T-helper 9 cell (primary cell): ENCODE measurements at places on chromosomes 3 and 15.

DNA sequence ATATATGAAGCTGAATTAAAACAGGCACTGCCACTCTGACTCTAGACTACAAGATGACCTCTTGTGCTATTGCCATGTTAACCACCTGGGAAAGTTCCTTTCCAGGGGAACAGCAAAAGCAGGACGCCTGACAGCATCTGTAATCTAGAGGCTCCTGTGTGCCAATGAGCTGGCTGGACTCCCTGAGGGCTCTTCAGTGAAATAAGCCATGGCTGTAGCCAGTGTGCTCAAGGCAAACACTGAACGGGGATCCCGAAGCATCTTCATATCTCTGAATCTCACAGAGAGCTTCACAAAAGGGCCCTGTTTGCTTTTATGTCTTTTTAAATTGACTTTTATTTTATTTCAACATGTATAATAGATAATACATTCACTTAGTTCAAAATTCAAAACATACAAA, 57.2 kb downstream of the BFSP2 start:
- DNase-seq, result no peak

- DNase-seq, result no peak
Measured at GRCh38 chr3:175287361-175287963, 428.3 kb downstream of the NAALADL2 start.

- DNase-seq, result peak; percentile 65
Measured at GRCh38 chr3:129576514-129577352, 29.7 kb downstream of the PLXND1 start.

DNA sequence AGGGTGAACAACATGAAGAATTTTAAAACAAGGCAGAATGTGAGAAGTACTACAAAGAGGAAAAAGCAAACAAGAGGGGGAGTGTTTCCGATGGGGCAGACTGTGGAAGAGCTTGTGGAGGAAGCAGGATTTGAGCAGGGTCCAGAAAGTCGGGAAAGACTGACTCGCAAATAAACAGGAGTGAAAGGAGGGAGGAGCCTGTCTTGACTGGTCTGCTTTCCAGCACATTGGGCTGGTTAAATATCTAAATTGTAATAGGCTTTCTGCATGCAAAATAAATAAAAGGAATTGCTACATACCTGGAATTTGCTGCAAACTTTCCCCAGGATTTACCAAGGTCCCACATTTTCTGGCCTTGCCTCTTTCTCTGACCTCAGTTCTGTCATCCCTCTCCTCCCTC, 132.1 kb downstream of the RORA start:
- no peak for DNase-seq

DNA sequence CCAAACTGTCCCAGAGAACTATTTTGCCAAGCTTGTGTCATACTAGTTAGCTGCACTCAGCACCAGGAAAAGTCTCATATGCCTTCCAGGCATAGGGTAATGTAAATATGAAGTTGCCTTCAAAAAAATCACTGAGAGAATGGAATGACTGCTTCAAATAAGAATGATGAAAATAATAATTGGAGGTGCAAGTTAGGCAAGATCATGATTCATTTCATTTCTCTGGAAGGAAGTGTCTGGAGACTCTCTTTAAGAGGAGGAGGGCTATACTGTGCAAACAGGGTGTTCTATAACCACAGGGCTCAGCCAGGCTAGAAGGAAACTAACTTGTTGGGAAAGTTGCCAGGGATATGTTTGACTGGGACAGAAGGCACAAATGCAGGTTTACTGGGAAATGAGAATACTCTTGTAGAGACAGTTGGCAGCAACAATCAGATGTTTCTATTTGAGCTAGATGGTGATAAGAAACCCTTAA, 4.3 kb downstream of the SIDT1 start:
- DNase-seq, result no peak

DNA sequence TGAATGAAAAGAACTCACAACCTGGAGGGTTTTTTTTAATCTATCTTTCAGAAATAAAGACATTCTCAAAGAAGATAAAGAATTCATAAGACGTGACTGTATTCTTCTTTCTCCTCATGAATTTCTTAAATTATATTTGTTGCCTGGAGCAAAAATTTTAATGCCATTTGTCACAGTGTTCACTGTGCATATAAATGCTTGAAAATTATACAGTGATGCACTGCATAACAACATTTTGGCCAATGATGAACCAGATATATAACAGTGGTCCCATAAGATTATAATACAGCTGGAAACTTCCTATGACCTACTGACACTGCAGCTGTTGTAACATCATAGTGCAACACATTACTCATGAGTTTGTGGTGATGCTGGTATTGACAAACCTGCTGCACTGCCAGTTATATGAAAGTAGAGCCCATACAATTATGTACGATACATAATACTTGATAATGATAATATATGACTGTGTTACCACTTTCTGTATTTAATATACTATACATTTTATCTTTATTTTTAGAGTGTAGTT, 67.3 kb downstream of the P2RY1 start:
- DNase-seq, result no peak

- no peak for DNase-seq
Measured at GRCh38 chr15:70474471-70475406, 288.6 kb downstream of the UACA start.

DNA sequence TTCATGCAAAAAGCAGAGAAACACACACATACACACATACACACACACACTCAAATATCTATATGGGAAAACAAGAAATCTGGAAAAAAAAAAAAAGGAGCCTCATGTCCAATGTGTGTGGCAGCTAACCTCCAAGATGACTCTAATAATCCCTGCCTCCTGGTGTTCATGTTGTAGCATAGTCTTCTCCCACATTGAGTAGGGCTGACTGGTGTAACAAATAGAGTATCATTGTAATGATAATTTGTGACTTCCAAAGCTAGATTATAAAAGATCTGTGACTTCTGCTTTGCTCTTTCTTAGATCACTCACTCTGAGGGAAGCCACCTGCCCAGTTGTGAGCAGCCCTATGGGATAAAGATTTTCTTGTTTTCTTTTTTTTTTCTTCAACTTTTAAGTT, 130.9 kb upstream of the TNIK start:
- no peak for DNase-seq

GRCh38 chr3:184174284-184174645, 390 bp upstream of the AP2M1 start:
- no peak for DNase-seq

GRCh38 chr3:108175352-108175751, 46.9 kb downstream of the IFT57 start:
- no peak for DNase-seq

DNA sequence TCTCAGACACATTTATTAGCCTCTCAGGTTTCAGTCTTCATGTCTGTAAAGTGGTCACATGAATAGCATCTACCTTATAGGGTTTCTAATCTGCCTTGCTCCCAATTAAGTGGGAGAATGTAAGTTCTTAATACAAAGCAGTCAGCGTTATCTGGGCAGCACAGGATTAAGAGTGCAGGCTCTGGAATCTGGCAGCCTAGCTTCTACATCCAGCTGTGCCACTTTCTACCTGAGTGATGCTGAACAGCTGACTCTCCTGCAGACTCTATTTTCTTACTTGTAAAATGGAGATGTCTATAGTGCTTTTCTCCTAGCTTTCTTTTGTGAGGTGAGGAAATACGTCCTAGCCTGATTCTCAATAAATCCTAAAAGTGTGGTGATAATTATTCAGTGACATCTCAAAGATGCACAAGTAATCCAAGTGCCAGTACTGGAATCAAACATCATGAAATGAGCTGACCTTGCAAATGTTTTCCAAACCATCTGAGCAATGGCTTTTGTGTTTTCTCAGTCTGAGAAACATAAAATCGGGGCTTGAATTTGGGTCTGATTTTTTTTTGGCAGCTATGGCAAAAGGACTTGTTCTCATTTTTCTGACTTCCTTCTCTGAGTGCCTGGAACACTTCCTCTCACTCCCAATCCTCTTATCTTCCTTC, 232.2 kb upstream of the FEZF2 start:
- DNase-seq, result no peak

- DNase-seq, result no peak
Measured at GRCh38 chr3:145678401-145678800, 482.6 kb downstream of the PLOD2 start.

DNA sequence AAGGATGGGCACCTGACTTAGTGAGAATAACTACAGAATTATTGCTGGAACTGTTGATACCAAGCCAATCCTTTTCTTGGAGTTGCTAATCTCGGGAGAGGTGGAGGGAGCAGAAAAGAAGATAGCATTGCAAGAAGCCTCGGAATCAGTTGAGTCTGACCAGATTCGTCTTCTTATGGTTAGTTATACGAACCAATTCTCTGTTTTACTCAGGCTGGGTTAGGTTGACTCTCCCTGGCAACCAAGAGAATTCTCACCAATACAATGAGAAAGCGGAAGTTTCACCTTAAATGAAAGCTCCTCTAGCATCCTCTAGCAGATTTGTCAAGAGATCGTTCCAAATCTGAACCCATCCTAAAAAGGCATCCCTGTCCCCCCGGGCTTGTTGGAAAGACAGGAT, 43.5 kb upstream of the UBE2E1 start:
- no peak for DNase-seq

DNA sequence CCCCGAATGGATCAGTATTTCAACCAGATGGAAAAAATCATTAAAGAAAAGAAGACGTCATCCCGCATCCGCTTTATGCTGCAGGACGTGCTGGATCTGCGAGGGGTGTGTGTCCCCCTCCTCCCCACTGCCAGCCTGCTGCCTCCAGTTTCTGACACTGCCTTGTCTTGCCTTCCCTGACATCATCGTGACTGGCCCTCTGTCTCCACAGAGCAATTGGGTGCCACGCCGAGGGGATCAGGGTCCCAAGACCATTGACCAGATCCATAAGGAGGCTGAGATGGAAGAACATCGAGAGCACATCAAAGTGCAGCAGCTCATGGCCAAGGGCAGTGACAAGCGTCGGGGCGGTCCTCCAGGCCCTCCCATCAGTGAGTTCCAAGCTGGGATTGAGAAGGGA, 10.9 kb downstream of the EIF4G1 start:
- no peak for DNase-seq

- DNase-seq, result no peak
Measured at GRCh38 chr3:157370867-157371266, 65.8 kb upstream of the PTX3 start.

- no peak for DNase-seq
Measured at GRCh38 chr15:73678498-73678897, 5.7 kb upstream of the CD276 start.

DNA sequence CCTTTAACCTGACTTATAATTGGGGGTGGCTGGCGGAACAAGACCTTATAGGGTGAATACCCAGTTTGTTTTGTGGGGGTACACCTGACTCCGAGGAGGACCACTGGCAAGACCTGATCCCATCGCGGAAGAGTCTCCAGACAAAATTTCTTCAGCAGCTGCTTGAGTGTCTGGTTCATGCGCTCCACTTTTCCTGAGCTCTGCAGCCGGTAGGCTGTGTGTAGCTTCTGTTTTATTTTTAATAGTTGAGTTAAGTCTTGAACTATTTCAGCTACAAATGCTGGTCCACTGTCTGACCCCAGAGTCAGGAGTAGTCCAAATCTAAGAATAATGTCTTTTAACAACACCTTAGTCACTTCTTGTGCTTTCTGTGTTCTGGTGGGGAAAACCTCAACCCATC, 21.2 kb upstream of the NOX5 start:
- DNase-seq, result no peak

DNA sequence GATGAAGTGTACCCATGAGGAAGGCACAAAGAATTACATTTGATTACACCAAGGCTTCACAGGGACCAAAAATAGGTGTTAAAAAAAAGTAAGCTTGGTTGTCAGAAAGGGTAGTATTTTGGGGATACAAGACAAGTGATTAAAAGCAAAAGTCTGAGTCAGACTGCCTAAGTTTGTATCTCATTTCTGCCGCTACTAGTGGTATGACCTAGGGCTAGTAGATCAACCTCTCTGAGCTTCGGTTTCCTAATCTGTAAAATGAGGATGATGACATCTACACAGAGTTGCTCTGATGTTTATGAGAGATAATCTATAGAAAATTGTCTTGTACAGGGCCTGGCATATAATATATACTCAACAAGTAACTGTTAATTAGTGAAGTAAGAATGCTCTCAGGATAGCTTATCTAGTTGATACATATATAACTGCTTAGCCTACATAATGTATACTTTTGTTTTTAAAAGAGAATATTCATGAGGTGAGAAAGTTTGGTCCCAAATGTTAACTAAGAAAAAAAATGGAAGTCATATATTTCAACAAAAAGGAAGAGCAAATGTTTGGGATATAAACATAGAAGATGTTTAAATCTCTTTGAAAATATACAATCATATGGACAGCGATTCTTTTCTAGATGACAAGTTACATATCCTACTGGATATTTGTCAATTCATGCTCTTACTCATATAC, 163.0 kb upstream of the SLC2A2 start:
- DNase-seq, result no peak

- DNase-seq, result no peak
Measured at GRCh38 chr3:17749281-17749680, 6.8 kb upstream of the TBC1D5 start.

GRCh38 chr3:10557781-10558373, 52.5 kb upstream of the ATP2B2 start:
- no peak for DNase-seq

GRCh38 chr3:57309769-57310360, 17.4 kb upstream of the ASB14 start:
- DNase-seq, result no peak

DNA sequence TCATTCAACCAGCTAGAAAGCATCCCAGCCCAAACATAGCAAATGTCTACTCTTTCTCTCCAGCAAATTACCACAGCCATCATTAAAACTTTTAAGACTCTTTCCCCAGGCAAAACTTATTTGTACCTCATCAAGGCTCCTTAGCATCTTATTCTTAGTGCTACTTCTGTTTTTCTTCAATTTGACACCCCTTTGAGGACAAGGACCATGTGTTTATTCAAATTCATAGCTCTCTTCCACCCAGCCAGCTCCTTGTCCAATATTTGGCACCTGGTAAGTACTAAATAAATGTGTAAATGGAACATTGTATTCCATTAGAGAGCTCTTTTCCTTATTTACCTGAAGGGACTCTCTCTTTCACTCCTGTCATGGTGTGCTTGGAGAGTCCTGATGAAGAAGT, 89.8 kb downstream of the IMPG2 start:
- no peak for DNase-seq

DNA sequence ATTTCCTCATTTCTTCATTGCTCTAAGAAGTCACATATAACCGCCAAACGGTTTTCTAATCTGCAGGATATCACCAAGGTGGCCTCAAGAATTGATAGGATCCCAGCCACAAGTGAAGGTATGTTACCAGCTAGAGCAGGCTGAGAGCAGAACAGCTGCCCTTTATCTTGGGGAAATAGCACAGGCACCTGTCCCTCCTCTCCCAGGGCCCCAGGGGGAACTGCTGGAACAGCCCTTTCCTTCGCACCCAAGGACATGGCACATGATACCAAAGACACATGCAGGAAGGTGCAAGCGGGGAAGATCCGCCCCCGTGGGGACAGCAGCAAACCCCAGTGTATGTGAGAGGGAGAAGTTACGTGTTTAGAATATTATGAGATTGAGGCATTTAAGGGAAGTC, 35.3 kb downstream of the HOMER2 start:
- no peak for DNase-seq

GRCh38 chr3:100087198-100087597, 27.1 kb downstream of the FILIP1L start:
- DNase-seq, result no peak

DNA sequence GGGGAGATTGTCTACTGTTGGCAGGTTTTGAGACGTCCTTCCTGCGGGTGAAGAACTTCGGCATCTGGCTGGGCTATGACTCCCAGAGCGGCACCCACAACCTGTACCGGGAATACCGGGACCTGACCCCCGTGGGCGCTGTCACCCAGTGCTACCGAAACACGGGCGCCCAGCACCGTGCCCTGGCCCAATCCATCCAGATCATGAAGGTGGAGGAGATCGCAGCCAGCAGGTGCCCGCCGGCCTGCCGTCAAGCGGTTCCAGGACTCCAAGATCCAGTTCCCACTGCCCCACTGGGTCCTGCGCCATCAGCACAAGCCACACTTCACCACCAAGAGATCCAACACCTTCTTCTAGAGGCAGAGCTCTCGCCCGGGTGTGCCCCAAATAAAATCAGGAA, 194.9 kb upstream of the EPHA6 start:
- DNase-seq, result no peak
